NCI-H1048 (cell line): ENCODE measurements at places on chromosomes 6 and 20.

DNA sequence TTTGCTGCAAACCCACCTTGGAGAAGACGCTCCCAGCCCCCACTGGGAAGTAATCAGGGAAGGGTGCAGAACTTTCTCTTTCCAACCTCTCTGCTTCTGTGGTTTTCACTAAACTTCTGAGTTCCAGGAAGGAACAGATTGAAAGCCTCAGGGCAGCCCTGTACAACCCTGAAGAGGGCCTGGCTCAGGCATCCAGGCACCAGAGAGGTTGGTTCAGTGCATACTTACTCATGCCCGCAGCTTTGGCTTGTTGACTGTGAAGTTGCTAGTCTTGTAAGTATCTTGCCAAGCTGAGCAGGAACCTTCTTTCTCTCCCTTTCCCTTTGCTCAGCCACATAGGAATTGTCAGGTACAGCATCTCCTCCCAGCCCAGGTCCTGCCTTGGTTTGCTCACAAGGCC lies 272.2 kb upstream of the FOXQ1 start:
- DNase-seq: no peak

DNA sequence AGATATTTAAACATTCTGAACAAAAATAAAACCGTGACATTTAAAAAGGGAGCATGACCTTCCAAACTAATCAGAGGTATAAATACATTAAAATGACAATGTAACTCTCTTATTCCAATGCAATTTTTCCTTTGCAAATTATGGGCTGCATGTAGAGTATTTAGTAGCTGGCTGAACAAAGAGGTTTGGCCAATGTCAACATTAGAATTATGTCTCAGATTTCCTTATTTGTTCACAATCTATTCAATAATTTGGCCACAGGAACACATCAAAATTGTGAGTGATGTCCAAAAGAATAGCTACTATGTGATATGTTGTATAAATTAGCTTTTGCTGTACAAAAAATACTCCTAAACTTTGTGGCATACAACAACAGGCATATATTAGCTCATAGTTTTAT lies 580.0 kb upstream of the MARCKS start:
- DNase-seq: no peak

- no peak for DNase-seq
These were observed 10.4 kb downstream of the SRC start for GRCh38 chr20:37356387-37356786.

DNA sequence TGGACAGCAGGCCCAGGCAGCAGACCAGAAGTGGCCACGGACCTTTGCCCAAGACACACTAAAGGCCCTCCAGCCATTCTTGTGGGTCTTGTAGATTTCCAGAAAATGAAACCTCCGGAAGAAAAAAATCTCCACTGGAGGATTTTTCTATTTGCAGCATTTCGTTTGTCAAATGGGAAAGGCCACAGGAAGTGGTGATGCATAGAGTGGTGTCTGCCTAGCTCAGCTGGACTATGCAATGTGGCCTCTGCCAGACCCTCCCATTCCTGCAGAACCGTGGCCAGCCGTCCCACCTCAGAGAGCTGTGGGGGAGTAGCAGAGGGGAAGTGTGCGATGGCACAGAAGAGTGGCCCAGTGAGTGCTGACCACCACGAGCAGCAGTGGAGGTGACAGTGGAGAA lies 24.0 kb upstream of the INSM1 start:
- no peak for DNase-seq

GRCh38 chr6:164693944-164694343 lies 615.5 kb downstream of the C6orf118 start:
- no peak for DNase-seq

DNA sequence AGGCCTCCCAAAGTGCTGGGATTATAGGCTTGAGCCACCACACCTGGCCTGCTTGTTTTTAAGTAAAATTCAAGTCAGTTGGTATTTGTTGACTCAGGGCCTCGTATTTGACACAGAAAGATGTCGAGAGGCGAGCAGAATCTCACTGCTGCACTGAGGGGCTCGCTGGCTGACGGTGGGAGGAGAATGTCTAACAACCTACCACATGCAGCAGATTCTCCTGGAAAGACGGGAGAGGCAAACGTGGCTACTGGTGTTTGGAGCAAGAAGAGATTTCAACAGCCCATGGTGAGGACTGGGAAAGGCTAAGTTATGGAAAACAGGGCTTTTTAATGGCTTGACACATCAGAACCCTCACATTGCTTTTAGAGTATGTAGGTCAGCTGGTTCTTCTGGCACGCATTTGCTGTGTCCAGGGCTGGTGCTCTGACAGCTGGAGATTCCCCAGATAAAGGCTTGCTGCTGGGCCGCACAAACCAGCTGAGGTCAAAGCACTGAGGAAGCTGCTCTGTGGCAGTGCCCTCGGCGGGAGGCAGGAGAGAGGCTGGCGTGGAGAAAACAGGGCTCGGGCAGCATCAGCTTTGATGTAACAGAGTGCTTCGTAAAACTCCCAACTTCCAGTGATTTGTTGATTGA lies 84.2 kb upstream of the FRMD1 start:
- no peak for DNase-seq
